ENCODE measurements at places on chromosomes 3 and 15.

- DNase-seq = no peak
Measured at GRCh38 chr3:197167549-197167948, 130.9 kb downstream of the DLG1 start.

- no peak for DNase-seq
Measured at GRCh38 chr15:81113204-81113657, 20.8 kb upstream of the CFAP161 start.

GRCh38 chr3:195870442-195870841, 37.9 kb downstream of the TNK2 start:
- DNase-seq = no peak

GRCh38 chr3:194720048-194720447, 34.4 kb downstream of the FAM43A start:
- no peak for DNase-seq

- DNase-seq = no peak
Measured at GRCh38 chr3:45580112-45580765, 14.3 kb upstream of the LIMD1 start.

GRCh38 chr3:168817177-168817576, 721.5 kb upstream of the GOLIM4 start:
- no peak for DNase-seq

Measured in A549 (cell line).